Thyroid gland (tissue), 4 donors: ENCODE measurements at places on chromosomes 13 and 19. TPM values are rescaled to one million over a fixed set of nuclear protein-coding genes. Genes with fewer than 3 reads are reported as not detected.

DNA sequence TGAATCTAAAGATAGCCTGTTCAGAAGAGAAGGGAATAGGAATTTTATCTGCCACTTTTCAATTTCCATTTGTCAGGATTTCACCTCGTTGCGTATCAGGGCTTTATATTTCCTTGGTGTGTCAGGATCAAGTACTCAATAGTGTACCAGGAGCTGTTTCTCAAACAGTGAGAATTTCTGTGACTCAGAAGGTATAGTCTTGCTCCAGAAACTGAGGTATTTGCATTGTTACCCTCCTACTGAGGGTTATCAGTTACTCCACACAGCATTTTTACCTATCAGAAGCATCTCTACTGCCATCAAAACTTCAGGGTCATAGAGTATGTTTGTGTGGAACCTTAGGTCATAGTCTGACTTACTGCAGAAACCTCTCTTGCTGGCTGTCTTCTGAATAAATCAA lies 271.7 kb upstream of the EDNRB start:
- no peaks in the 10 kb centered on the region for H3K4me1 ChIP-seq
- H3K36me3 ChIP-seq, result no peaks in the 10 kb centered on the region
- H3K27ac ChIP-seq, result no peak overlapping the region

DNA sequence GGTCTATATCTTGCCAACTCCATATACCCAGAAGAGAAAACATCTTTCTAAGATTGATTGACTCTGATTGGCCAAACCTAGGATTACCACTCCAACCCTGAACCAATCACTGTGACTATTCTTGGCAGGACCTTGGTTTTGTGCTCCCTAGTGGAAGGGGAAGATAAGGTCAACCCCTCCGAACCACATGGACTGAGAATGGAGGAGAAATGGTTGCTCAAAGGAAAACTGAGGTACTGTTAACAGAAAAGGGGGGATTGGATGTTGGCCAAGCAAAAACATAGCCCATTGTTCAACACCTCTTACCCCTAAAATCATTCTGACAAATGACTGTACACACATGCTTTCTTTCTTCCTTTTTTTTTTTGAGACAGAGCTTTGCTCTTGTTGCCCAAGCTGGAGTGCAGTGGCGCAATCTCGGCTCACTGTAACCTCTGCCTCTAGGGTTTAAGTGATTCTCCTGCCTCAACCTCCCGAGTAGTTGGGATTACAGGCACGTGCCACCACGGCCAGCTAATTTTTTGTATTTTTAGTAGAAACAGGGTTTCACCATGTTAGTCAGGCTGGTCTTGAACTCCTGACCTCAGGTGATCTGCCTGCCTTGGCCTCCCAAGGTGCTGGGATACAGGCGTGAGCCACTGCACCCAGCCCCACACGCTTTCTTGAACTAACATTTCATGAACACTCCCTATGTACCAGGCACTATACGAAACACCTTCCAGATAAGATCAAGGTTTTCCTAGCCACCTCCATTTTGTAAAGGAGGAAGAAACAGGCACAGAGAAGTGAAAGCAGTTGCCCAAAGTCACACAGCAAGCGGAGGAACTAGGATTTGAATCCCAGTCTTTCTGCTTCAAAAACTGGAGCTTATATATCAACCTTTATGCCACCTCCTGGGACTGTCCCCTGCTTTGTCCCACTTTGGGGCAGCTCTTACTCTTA lies 6.5 kb downstream of the MEIOSIN start:
- DNase-seq, result no peak
- H3K27ac ChIP-seq, result no peak overlapping the region
- no peaks in the 10 kb centered on the region for H3K4me1 ChIP-seq
- H3K27me3 ChIP-seq, result no peaks in the 10 kb centered on the region

- no peaks in the 10 kb centered on the region for H3K4me1 ChIP-seq
- no peak overlapping the region for H3K4me3 ChIP-seq
- no peak overlapping the region for H3K27ac ChIP-seq
Observed at GRCh38 chr13:69935043-69935442, 172.6 kb upstream of the ATXN8OS start.

- H3K36me3 ChIP-seq, result peaks cover 18% of the 10 kb centered on the region
- H3K27me3 ChIP-seq, result no peaks in the 10 kb centered on the region
- peaks cover 26% of the 10 kb centered on the region for H3K4me1 ChIP-seq
- DNase-seq, result peak; percentile 59
Observed at GRCh38 chr19:55581823-55582223, 1.2 kb upstream of the ZNF579 start.

DNA sequence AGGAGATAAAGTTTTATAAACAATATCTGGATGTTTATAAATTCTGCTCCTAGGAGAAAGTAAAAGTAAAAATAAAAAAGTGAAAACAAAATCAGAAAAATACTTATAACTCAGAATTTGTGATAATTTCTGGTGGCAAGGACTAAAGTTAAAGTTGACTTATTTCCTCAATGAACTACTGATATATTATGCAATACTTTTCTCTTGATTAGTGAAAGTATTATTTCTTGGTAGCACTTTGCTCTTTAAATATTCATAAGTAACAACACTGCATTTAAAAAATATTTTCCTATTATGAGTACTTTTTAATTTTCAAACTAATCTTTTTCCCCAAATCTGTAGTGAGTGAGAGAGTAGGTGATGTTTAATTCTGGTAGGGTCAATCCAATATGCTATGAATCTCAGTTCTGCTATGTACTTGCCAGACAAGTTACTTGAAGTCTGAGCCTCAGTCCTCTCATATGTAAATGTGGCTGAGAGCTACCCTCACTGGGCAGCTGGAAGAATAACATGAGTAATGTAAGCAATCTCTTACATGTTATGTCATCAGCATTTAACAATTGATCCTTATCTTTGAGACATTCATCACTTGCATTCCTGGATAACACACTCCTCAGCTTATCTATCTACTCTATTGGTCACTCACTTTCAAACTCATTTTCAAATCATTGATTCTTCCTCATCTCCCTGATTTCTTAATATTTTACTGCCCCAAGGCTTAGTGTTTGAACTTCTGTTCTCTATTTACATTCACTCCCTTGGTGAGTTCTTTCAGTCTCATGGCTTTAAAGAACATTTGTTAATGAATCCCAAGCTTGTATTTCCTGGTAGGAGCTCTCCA lies 239.0 kb downstream of the RGCC start:
- no peaks in the 10 kb centered on the region for H3K36me3 ChIP-seq
- H3K27ac ChIP-seq, result no peak overlapping the region
- DNase-seq, result no peak
- peaks cover 9% of the 10 kb centered on the region for H3K4me1 ChIP-seq

DNA sequence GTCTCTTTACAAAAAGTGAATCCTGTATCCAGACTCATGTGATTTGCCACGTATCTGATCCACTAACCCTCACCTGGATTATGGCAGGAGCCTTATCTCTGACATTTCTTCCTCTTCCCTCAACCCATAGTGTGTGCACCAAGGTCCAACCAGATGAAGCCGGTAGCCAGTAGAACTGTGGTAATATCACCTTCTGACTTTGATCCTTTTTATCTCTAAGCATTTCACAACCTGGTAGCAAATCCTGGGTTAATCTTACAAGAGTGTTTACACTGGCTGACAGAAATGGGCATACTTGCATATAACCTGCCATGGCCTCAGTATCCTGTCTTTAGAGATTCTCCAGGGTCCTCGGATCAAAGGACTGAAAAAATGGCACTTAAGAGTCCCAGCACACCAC lies 1.9 kb downstream of the ZNF417 start:
- peaks cover 14% of the 10 kb centered on the region for H3K36me3 ChIP-seq
- no peak overlapping the region for H3K4me3 ChIP-seq
- H3K27me3 ChIP-seq, result no peaks in the 10 kb centered on the region
- no peak overlapping the region for H3K27ac ChIP-seq

DNA sequence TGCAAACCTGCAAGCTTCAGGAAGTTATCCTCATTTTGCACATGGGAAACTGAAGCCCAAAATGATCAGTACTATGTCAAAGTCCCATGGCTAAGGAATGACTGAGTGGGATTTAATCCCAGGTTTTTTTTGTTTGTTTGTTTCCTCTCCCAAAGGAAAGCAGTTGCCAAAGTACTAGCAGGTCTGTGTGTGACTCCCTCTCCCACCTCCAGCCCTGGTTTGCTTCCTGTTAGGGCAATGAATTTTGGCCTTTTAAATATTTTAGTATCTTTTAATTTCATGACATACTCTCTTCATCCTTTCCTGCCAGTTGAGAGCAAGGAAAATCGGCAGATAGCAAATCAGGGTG lies 134.1 kb upstream of the RNF113B start:
- DNase-seq, result no peak
- peak overlapping the region; percentile 72 for H3K27ac ChIP-seq
- no peak overlapping the region for H3K4me3 ChIP-seq
- H3K27me3 ChIP-seq, result no peaks in the 10 kb centered on the region

- H3K27me3 ChIP-seq, result no peaks in the 10 kb centered on the region
- no peaks in the 10 kb centered on the region for H3K36me3 ChIP-seq
- no peak overlapping the region for H3K4me3 ChIP-seq
- H3K27ac ChIP-seq, result no peak overlapping the region
Observed at GRCh38 chr19:18775586-18776287, 15.4 kb downstream of the COMP start.

- DNase-seq, result no peak
- H3K4me1 ChIP-seq, result no peaks in the 10 kb centered on the region
Observed at GRCh38 chr13:97786510-97786909, 167.0 kb upstream of the IPO5 start.

DNA sequence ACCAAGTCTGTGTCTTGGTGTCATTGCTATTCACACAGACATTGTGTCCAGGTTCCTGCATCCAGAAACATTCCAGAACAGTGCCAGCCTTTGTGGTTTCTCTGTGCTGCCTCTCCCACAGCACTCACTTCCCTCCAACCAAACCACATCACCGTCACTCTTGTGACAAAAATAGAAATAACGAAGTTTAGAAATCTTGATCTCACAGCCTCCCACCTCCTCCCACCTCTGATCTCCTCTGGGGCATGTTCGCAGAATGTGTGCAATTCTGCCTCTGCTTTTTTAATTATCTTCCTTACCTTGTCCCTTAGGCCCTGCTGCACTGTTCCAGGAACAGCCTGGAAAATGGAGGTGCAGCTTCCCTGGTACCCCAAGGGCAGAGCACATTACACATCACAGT lies 8.7 kb upstream of the SERPINE3 start:
- H3K36me3 ChIP-seq, result no peaks in the 10 kb centered on the region
- no peaks in the 10 kb centered on the region for H3K27me3 ChIP-seq
- no peak for DNase-seq
- H3K4me3 ChIP-seq, result no peak overlapping the region
- no peaks in the 10 kb centered on the region for H3K4me1 ChIP-seq

DNA sequence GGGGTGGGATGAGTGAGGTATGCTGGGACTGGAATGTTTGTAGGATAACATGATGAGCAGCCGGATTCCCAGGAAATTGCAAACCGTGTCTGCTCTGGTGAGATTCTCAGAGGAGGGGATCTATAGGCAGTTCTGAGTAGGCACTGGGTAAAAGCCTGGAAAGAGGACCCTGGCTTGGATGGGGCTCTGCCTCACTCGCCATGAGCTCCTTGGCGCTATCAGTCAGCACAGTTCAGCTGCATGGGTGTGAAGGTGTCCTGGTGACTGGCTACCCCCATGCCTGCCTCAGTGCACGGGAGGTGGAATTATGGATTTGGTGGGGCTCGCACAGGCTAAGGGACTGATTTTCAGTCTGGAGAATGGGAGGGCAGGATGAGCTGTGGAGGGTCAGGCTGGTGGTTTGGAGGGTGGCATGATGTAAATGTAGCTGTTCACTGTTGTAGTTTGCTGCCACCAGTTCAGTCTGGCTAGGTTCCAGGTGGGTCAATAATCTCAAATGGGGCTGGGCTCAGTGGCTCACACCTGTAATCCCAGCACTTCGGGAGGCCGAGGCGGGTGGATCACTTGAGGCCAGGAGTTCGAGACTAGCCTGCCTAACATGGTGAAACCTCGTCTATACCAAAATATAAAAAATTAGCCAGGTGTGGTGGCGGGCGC lies 9.2 kb upstream of the ZNF627 start:
- no peak overlapping the region for H3K27ac ChIP-seq
- H3K4me3 ChIP-seq, result no peak overlapping the region
- no peak for DNase-seq
- H3K36me3 ChIP-seq, result no peaks in the 10 kb centered on the region

SWSAP1 gene
- 2.3 TPM for total RNA-seq

CKM gene
- not detected for total RNA-seq

ACTN4 gene
- 479 TPM for total RNA-seq

DHDH gene
- not detected for total RNA-seq

ADPRHL1 gene
- total RNA-seq, result 1.5 TPM
